Stimulated activated CD8-positive, alpha-beta memory T cell treated with anti-CD3 and anti-CD28 coated beads, Interleukin-7, amount 100 ng/mL, for 48 hours (primary cell): ENCODE measurements at places on chromosomes 12 and 14.

- no peak for DNase-seq
Observed at GRCh38 chr12:115337693-115338543, 653.9 kb upstream of the TBX3 start.

DNA sequence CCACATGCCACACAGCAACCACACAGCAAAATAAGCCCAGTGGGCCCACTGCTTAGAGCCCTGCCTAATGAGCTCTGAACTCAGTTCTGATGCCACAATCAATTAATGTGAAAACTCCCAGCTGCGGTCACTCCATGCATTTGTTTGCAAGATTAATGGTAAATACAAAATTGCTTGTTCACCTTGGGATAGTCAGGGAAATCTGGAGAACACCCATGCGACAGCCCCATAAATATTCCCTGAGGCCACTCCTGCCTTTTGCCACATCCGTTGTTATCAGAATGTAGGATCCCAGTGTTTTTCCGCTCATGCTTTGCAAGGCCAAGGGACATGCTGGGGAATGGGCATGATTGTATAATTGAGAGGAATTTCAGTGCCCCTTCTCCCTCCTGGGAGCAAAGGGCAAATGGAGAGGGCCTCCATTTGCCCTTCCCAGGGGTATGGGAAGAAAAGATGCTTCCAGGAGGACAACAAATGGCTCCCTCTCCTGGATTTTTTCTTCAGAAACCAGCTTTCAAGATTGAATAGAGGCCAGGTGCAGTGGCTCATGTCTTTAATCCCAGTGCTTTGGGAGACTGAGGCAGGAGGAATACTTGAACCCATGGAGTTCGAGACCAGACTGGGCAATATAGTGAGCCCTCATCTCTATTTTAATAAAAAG, 30.8 kb upstream of the CMKLR1 start:
- DNase-seq = no peak

- no peak for DNase-seq
Observed at GRCh38 chr12:72178871-72179270, 93.3 kb upstream of the TRHDE start.

GRCh38 chr14:52314595-52315354, 663 bp downstream of the PTGER2 start:
- DNase-seq = peak; percentile 20
